ENCODE measurements at places on chromosomes 2 and 18. TPM values are rescaled to one million over a fixed set of nuclear protein-coding genes. Genes with fewer than 3 reads are reported as not detected.

Gene CD207
- 0.09 TPM for polyA plus RNA-seq

Gene HJURP
- polyA plus RNA-seq = 23.2 TPM

Gene SOWAHC
- 19.1 TPM for polyA plus RNA-seq

Gene ANKRD62
- not detected for polyA plus RNA-seq

Gene OR6B3
- not detected for polyA plus RNA-seq

Gene RAB6C
- 0.14 TPM for polyA plus RNA-seq

Gene MROH2A
- 0.26 TPM for polyA plus RNA-seq

Gene IL36G
- not detected for polyA plus RNA-seq

Gene EVX2
- not detected for polyA plus RNA-seq

DNA sequence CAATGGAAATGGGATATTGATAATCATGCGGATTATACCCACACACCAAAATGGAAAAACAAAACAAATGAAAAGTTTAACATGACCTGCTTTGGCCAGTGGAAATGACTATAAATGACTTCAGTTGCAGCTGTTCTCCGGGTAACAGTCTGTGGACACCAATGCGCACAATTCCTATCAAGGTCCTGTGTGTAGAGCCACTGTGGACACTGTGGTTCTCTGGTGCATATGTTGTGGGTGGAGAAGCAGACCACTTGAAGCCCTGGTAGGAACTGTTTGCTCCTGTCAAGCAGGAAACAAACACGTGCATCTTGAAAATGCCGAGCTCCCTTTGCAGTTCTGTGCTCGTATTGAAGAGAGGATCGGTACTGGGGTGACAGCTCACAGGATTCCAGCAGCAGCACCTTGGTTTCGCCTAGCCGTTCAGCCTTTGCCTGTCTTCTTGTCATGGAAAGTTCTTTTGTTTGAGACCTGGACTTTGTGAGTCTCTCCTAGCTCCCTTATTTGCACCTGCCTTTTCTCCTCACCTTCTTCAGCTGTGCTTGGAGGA, 32.9 kb downstream of the NCK2 start:
- DNase-seq = no peak

- DNase-seq = no peak
These were observed 264.2 kb downstream of the RPRM start for GRCh38 chr2:153214337-153214736.

GRCh38 chr2:66733364-66733999, 298.6 kb downstream of the MEIS1 start:
- peak; percentile 27 for DNase-seq

- peak; percentile 76 for DNase-seq
These were observed 82.2 kb downstream of the CELF4 start for GRCh38 chr18:37483221-37483971.

- DNase-seq = no peak
These were observed 114.5 kb downstream of the CDH2 start for GRCh38 chr18:28062443-28062842.

GRCh38 chr2:186422226-186422625, 63.8 kb upstream of the ZC3H15 start:
- no peak for DNase-seq

GRCh38 chr18:47912343-47912742, 18.1 kb downstream of the SMAD2 start:
- no peak for DNase-seq

- DNase-seq = no peak
These were observed 168.2 kb upstream of the CHST9 start for GRCh38 chr18:27353273-27353672.

- no peak for DNase-seq
These were observed 26.5 kb downstream of the TET3 start for GRCh38 chr2:74011246-74011645.

DNA sequence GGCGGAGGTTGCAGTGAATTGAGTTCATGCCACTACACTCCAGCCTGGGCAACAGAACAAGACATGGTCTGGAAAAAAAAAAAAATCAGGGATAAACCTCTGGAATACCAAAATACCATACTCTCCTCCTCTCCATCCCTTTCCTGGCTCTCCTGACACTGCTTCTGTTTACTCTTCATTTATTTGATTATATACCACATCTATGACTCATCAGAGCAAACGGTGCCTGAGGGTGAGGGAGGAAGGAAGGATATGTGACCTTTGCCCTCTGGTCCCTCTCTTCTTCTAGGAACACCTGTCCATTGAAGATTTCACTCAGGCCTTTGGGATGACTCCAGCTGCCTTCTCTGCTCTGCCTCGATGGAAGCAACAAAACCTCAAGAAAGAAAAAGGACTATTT, 30.0 kb downstream of the VIL1 start:
- no peak for DNase-seq

GRCh38 chr2:121319941-121320340, 34.9 kb upstream of the TFCP2L1 start:
- DNase-seq = no peak

- DNase-seq = no peak
These were observed 9.6 kb upstream of the AQP4 start for GRCh38 chr18:26875040-26875654.

DNA sequence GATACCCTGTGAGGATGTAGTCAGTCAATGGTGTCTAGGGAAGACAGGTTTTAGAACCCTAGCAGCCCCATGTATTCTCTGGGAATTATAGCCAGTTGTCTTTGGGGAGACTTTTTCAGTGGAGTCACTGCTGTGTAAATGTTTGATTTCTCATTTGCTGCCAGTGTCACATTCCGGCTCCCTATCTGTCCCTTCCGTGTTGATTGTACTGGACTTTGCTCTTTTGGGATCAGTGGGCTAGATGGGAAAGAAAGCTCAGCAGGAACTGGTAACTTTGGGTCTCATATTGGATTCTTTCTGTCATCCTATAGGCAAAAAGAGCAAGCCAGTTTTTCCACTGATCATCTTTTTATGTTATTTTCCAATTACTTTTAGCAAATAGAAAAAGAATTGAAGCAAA, 70.1 kb downstream of the GTF3C3 start:
- no peak for DNase-seq

- DNase-seq = no peak
These were observed 68.7 kb downstream of the RHBDD1 start for GRCh38 chr2:226904592-226904991.

GRCh38 chr2:170404846-170405245, 226.9 kb downstream of the MYO3B start:
- DNase-seq = no peak

- no peak for DNase-seq
These were observed 49.9 kb upstream of the CALCRL start for GRCh38 chr2:187497858-187498463.

Measured in renal cortex interstitium (tissue), 15 donors.